ENCODE measurements at places on chromosomes 3 and 15.

DNA sequence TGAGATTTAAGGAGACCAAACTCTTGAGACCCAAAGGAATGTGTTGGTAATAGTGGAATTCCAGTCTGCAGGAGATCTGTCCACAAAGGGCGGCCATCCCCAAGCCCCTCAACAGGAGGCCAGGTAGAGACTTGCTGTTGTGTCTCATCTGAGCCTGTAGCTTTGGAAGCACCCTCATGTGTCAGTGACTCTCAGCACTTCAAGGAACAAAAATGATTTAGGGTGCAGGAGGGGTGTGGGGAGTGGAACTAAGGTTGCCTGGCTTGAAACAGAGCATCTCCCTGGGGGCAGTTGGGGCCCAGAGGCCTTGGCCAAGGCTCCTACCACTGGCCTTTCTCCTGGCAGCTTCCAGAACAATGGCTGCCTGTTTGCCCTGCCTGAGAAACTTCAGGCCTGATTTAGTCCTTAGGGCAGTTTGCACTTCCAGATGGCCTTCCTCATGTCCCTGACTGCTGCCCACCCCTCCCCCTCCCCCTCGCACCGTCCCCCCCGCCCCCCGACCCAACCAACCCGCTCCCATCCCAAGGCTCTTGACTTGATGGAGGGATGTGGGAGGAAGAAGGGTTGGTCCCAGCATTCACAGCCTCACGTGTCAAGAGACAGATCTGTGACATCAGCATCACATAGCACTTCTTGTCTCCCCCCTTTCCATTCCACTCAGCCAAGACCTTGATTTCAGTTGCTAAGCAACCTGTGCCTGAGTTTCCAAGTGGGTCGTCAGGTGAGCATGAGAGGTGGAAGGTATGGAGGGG, 77.1 kb downstream of the CORO2B start:
- DNase-seq, result no peak

GRCh38 chr3:111639316-111639715, 44.2 kb upstream of the ZBED2 start:
- no peak for DNase-seq

- DNase-seq, result no peak
Observed at GRCh38 chr3:50656417-50657195, 18.1 kb upstream of the DOCK3 start.

DNA sequence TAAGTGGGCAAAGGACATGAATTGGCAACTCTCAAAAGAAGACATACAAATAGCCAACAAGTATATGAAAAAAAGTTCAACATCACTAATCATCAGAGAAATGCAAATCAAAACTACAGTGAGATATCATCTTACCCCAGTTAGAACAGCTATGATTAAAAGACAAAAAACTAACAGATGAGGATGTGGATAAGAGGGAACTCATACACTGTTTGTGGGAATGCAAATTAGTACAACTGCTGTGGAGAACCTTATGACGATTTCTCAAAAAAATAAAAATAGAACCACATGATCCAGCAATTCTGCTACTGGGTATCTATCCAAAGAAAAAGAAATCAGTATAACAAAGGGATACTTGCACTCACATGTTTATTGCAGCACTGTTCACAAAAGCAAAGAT, 28.6 kb downstream of the NEK10 start:
- DNase-seq, result no peak

DNA sequence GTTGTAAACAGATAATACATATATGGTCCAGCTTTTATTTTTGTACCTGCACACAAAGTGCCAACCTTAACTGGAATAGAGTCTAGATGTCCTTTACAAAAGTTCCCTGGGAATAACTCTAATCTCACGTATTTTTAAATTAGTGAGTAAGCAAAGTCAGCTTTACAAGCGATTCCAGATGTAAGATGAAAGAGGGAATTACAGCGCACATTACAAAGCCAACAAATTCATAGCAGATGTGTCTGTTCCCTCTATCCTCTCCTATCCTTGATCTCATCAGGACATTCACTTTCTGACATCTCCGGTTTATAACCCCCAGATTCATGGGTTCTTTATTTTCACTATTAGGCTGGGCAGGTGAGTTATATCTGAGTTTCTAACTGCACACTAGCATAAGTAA, 406.8 kb upstream of the ZNF385D start:
- no peak for DNase-seq

DNA sequence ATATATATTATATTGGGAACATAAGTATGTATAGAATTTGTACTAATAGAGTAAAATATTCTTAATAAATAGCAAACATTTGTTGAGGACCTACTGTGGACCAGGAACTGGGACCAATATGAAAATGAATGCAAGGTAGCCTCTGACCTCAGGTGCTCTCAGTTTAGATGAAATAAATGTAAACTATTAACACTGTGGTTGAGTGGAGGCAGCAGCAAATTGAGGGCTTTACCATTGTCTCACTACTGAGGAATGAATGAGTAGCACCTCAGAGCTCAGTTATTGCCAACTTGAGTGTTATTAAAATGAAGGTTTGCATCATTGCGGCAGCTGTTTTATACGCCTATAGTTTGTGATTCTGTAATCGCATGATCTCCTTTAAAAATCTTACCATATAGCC, 90.9 kb upstream of the CGNL1 start:
- DNase-seq, result no peak

DNA sequence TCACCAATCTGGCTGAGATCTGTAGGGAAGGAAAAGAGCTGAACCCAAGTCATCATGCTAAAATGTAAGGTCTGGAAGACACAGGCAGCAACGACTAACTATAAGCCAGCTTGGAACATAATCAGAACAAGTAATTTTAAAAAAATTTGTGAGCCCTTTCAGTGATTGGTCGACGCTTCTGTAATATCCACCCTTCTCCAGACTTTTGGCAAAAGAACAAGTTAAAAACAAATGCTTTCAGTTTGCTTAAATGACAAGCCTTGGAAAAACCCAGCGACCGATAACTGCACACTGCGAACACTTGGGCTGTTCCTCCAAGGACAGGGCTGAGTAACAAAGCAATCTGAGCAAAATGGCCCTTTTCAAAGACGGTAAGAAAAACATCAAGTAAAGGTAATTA, 49.6 kb downstream of the PCSK6 start:
- DNase-seq, result no peak

DNA sequence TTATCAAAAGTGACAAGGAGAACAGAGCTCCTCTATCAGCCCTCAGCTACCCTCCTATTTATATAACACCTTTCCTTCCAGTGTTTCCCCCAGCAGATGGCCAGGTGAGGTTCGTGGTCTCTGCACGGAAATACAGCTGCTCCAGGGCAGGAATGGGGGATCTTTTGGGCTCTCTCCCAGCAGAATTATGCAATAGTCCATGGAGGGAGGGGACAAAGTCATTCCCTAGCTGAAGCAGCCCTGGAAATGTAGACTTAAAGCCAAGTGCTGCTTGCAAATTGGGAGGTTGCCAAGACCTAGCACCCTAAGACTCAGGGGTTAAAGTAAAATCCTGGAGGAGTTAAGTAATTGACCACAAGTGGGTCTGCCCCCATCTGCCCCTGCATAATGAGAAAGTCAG, 256.3 kb downstream of the LRTM1 start:
- no peak for DNase-seq

DNA sequence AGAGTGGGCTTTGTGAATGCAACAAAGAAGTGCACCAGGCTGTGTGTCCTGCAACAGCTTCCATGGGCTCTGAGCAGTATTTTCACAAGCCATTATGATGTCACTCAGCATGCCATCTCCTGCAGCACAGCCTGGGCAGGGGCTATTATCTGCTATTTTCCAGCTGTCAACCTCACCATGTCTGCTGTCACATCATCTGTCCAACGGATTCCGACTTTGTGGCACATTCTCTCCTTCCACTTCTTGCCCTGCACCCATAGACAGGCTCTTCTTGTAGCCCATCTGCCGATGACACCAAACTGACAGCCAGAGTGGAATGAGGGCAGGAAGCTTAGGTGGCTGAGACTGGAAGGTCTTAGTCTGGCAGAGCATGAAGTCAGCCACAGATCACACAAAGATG, 691.9 kb downstream of the NTRK3 start:
- no peak for DNase-seq

GRCh38 chr3:69122403-69122802, at the start of gene LMOD3:
Gene LMOD3, minus strand, starts transcription at chr3:69122595. Its CDS starts 209 bp downstream, at chr3:69122386.
- no peak for DNase-seq

DNA sequence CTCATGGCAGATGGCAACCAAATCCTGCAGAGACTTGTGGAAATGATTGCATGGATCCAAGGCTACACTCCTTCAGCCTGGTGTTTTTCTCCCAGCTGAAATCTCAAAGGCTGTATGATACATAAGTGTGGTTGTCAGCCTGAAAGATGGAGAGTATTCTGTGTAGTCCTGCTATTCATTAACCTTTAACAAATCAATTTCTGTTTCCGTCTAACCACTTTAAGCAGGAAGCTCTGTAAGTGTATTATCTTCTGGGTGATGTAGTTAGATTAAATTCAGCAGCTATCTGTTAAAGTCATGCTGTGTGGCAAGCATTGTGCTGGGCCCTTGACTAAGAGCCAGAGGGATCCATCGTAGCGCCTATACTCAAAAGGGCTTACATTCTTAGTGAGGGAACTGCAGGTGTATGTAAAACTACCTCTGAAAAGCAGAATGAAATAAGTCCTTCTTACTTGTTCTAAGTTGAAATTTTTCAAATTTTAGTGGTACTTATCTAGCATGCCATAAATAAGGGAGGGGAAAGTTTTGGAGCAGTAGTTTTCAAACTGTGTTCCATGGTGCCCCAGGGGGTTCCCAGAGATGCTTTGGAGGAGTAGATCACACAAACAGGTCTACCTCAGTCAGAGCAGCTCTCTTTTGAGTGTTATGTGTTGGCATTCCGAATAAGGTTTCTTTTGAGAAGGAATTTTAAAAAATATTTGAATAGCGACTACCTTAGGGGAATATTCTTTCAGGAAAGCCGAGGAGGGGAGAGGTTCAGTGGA, 28.9 kb downstream of the HACD3 start:
- DNase-seq, result no peak

- no peak for DNase-seq
Observed at GRCh38 chr3:153180860-153181372, 18.9 kb downstream of the RAP2B start.

DNA sequence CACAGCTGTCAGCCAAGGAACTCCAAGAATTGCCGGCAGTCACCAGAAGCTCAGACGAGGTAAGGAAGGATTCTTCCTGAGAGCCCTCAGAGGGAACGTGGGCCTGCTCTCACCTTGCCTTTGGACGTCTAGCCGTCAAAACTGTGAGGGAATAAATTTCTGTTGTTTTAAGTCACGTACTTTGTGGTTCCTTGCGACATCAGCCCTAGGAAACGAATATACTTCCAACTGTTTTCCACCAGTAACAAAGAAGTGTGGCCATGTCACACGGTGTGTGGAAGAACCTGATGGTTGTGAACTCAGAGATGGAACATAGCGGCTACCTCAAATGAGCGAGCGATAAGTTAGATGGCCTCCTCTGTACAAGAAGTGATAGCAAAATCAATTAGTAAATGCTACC, 41.0 kb upstream of the B3GNT5 start:
- no peak for DNase-seq

DNA sequence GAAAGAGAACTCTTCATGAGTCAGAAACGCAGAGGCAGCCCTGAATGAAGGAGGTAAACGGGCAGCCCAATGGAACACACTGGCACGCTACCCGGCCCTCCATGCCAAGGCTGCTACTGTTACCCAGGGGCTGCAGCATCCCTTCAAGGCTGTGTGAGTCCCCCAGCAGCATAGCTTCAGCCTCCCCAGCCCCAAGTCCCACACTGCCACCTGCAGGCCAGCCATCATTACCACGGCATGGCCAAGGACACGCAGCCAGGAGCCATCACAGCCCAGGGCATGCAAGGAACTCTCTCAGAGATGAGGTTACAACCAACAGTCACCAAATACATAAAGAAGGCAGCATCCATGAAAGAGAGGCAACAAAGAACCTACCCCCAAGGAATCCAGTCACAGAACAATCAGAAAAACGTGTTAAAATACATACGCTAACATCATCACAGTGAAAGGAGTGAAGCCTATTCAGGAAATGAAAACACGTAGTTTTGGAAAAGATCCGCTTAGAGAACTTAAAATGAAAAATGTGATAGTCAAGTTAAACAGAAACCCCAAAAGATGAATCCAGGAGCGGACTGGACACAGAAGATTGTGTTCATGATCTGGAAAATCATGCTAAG, 22.4 kb downstream of the PLA2G4F start:
- peak; percentile 94 for DNase-seq

- DNase-seq, result no peak
Observed at GRCh38 chr3:98445949-98446406, 17.0 kb upstream of the OR5K1 start.

- no peak for DNase-seq
Observed at GRCh38 chr3:72613871-72614270, 234.4 kb downstream of the SHQ1 start.

GRCh38 chr3:131324923-131325322, 56.7 kb upstream of the NUDT16 start:
- no peak for DNase-seq

DNA sequence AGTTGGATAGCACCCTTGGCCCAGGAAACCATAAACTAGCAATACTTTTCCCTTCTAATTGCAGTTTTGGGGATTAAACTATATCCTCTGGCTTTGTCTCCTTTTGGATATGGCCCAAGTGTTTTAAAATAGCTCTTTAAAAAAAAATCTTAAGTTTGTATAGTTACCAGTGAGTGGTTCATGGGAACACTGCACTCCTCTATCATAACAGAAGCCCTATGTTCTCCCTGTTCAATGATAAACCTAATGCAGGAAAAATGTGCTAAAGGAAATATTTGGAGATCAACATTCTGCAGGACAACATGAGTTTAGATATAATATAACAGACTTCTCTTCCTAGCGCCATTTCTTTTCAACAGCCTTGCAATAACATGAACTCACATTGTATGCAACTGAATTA, 13.1 kb downstream of the MRPL47 start:
- DNase-seq, result no peak

GRCh38 chr3:66017591-66017990, 21.1 kb downstream of the MAGI1 start:
- DNase-seq, result no peak

GRCh38 chr3:129663045-129663446, 56.6 kb upstream of the PLXND1 start:
- DNase-seq, result no peak

DNA sequence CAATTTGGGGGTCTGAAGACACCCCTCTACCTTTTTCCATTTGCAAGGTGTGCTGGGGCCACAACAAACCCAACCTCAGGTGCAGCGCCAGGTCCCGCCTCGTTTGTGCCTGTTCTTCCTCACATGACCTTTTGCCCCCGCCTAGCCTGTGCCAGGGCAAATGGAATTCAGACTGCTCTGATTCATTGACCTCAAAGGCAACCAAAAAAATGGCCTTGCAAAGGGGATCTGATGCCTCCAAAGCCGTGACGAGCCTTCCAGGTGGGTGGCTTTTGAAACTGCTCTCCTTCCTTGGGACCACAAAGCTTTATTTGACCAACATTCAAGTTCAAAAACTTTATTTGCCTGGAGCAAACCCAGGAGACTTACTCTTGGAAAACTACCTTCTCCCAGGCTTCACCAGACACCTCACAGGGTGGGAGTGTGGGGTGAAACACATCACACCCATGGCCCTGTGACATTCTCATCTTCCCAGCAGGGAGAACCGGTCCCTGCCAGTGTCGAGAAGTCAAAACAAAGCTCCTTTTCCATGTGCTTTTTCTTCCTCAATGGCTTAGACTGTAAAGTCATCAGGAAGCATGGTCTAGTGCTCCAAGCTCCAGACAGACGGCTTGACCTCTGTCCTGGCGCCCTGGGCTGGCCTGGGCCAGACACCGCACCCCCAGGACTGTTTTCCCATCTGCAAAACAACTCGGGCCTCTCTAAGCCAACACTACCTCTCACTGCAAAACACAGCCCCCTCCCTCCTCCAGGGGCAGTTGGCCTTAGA, 103.9 kb upstream of the HES1 start:
- DNase-seq, result no peak
